ENCODE measurements at places on chromosomes 4 and X.
A peak's percentile ranks its signal among the peaks of the same experiment; 100 is the strongest.

- no peak for DNase-seq
Observed at GRCh38 chrX:132409780-132410556, 78.9 kb downstream of the MBNL3 start.

DNA sequence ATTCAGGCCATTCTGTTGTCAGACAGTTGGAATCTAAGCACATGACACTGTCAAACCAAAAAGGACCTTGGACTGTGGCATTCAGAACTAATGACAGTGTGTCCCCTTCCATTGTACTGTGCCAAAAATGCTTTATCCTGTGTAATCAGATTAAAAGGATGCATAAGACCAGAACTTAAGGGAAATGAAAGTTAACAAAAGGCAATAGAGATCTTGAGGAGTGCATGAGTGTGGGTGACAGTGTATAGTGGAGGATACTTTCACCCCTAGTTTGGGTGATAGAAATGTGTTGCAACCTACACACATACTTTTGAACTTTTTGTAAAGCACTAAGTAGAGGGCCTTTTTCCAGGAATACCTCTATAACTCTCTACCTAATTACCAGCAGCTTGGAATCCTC is 4.5 kb downstream of the CYSLTR1 start:
- DNase-seq: no peak

DNA sequence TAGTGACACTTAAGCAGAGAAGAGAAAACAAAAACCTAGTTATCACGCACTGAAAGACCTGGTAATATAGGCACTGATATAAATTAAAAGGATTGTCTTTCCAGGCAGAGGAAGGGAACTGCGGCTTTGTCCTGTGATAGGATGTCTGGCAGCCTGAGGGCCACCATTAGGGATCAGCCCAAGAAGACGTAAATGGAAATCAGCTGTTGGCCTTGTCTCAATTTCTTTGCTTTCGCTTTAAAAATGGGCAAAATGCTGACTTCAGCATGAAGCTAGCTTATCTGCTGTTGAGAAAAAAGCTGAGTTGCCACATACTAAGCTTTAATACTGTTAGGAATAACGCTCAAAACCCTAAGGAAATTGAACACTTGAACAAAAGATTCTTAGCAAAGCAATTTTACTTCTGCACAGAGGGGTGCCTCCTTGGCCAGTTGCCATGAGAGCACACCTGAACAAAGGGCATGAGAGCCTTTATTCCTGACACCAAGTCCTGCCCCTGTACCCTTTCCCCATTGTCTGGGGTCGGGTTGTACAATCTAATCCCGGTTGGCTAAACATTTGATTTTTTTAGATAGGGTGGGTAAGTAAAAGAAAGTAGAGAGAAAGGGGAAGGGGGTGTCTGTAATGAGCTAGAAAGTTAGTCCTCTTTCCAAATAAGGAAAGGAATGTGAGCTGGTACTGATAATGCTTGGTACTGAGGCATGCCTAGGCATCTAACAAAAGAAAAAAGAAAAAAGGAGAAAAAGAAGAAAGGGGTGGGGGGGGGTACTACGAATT is 85.1 kb upstream of the UCP1 start:
- peak; percentile 62 for DNase-seq

GRCh38 chr4:165378745-165379677 is at the start of gene CPE:
Gene CPE, plus strand, starts transcription at chr4:165379008. Its CDS starts 214 bp downstream, at chr4:165379222.
- peak; percentile 49 for DNase-seq

- DNase-seq: no peak
Observed at GRCh38 chrX:40175511-40176350, 78.0 kb upstream of the BCOR start.

DNA sequence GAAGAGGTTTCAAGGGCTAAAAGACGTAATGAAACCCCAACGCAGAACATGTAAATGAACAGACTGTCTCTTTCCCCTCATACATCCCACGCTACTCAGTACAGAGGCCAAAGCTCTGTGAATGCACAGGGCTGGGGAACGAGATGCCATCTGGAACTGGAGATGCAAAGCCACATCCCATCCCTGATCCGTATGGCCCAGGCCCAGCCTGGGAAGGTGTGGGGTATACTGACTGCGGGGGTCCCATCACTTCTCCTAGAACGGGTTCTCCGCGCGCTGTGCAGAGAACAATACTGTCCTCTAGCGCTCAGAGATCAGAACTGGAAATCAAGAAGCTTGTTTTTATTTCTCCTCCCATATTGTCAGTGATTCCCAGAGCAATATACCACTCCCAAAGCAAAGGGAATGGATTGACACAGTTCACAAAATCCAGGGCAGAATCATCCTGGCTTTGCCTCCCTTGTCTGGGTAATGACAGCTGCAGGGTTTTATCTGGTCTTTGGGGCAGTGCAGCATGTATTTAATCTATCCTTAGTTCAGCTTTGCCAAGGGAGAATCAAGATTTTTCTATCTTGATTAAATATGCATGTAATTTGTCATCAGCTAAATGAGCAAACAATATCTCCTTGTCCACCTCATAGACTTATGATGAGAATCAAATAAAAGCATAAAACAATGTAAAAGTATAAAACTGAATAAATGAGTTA is 47.3 kb upstream of the TLR3 start:
- DNase-seq: peak; percentile 34

- DNase-seq: no peak
Observed at GRCh38 chrX:54786967-54787366, 11.1 kb downstream of the ITIH6 start.

DNA sequence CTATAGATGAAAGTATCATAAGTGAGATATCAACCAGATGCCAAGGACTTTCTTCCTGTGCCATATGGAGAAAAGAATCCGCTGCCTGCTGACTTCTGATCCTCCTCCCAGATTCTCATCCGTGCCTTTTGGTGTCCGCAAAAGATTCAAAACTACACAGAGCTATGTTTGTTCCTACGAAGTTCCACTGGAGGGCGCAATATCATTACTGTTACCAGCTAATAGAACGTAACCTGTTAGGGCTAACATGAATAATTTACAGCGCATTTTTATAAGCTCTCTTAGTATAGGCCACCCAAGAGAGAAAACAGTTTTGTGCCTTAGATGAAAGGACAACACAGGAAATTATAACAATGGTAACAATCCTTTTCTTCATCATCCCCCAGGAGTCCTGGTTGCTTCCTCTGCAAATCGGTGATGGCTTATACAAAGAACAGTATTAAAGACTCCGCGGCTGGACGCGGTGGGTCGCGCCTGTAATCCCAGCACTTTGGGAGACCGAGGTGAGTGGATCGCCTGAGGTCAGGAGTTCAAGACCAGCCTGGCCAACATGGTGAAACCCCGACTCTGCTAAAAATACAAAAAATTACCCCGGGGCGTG is 22.8 kb upstream of the CENPVL3 start:
- DNase-seq: peak; percentile 46

DNA sequence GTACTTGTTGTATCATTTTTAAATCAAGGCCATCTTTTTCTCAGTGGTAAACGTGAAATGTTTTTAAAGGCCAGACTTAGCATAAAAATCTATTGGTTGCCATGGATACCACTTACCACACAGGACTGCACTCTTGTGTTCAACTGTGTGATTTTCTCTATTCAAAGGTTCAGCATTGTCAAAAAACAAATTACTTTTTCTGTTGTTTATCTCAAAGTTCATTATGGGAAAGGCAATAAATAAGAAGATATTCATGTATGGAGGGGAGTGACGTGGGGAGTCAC is 231.0 kb upstream of the GATB start:
- DNase-seq: no peak

- no peak for DNase-seq
Observed at GRCh38 chrX:69031971-69032391, 133.3 kb downstream of the PJA1 start.

- DNase-seq: no peak
Observed at GRCh38 chr4:183332447-183332846, 10.2 kb upstream of the CLDN24 start.

GRCh38 chrX:19343085-19343534 is 617 bp upstream of the PDHA1 start:
- DNase-seq: no peak

DNA sequence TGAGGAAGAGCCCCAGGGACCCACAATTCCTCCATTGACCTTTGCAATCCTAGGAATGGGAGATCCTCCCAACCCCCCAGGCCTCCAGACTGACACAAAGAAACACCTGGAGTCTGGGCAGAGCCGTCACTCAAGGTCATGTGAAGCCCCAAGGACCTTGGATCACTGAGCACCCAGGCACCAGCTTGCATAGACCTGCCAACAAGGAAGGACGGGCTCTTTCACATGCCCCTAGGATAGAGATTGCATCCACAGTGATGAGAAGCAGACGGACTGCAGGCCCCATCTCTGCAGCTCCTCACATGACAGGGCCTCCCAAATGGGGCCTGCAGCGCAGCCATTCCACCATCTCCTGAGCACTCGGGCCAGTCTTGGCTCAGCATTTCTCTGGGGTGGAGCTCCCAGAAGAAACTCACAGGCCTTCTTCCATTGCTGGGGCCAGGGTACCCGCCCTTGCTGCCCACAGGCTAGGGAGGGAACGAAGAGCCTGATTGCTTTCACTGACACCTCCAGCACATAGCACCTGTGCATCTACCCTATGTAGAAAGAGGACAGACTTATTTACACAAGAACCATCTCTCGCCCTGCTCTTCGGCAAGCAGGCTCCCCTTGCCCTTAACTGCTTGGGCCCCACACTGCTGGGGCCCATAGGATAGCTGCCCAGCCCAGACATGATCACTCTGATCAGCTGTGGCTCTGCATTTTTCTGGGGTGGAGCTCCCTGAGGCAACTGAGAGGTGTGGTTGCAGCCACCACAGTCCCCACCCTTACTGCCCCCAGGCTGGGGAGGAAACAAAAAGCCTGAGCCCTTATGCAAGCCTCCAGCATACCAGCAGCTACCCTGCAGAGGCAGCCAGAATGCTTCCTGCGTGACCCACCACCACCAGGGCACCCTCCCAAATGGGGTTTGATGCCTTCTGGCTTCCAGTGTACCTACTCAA is 185.7 kb upstream of the ZCCHC13 start:
- no peak for DNase-seq

Data from AG10803 (cell line).